A673 (cell line): ENCODE measurements at places on chromosomes 2 and 18. TPM values are rescaled to one million over a fixed set of nuclear protein-coding genes. Genes with fewer than 3 reads are reported as not detected.

DNA sequence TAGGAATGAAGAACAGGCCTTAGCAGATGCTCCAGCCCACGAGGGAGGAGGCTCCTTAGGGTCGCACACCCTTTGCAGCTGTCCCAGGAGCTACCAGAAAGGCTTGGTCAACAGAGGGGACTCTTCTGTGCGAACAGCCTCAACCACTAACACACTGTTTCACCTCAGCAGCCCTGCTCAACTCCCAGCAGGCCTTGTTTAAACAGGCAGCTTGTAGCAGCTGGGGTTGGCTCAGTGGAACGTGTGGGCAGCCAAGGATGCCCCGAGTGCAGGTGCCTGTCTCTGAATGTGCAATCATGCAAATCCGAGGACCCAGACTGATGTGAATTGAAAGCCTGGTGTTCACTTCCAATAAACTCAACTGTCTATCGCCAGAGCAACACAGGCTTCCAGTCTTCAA, 88.7 kb upstream of the CXCR4 start:
- no peak for DNase-seq

DNA sequence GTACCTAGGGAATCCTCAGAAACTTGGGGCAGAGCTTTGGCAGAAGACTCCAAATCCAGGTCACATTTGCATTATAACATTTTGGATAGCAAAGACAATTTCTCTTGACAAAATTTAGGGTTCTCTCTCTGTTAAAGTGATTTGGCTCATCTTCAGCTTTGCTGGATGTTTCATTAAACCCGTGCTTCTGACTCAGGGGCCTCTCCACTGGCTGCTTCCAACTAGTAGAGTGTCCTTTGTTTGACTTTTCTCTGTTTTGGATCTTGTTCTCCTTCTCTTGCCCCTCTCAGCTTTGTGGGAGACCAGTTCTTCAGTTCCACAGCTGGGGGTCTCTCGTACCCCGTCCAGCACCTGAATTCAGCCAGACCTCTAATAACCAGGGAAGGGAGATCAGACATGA, 145.6 kb downstream of the PLCL1 start:
- DNase-seq: no peak

- no peak for DNase-seq
Measured at GRCh38 chr2:198591586-198591985, 787.2 kb downstream of the PLCL1 start.

GRCh38 chr2:219309278-219309677, at the start of gene PTPRN:
Gene PTPRN (minus strand): TSS chr2:219309401. CDS start chr2:219309332, 69 bp downstream.
- peak; percentile 29 for DNase-seq

GRCh38 chr2:148764815-148765214, 110.2 kb upstream of the KIF5C start:
- no peak for DNase-seq

GRCh38 chr18:24446953-24447538, 13.4 kb upstream of the HRH4 start:
- no peak for DNase-seq

DNA sequence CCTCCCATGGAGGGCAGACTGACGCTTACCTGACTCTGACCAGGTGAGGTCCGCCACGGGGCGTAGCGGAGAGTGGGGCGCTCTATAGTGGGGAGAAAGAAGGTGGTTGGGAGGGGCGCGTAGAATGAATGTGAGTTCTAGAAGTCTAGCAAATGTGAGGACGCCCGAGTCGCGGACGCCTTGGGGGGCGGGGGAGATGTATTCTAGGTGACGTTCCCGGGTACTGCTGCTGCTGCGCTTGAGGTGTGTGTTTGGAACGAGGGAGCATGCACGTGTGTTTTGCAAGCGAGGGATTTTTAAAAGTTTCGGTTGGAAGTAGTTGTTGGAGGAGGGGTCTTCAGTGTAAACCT, 758 bp downstream of the RIF1 start:
- peak; percentile 59 for DNase-seq

- DNase-seq: no peak
Measured at GRCh38 chr2:40287773-40288172, 164.1 kb downstream of the SLC8A1 start.

- no peak for DNase-seq
Measured at GRCh38 chr2:9809448-9810088, 33.7 kb upstream of the TAF1B start.

GRCh38 chr2:196163285-196163684, 8.1 kb downstream of the STK17B start:
- DNase-seq: no peak

Gene SRD5A2
- not detected in 2 replicates for total RNA-seq

Gene AQP12A
- total RNA-seq: not detected in 2 replicates

Gene DIS3L2
- 38.7 and 45.1 TPM in 2 replicates for total RNA-seq

Gene SGPP2
- total RNA-seq: 0.09 and 0.37 TPM in 2 replicates
